Central memory CD4-positive, alpha-beta T cell (primary cell): ENCODE measurements at places on chromosomes 7 and 10.

DNA sequence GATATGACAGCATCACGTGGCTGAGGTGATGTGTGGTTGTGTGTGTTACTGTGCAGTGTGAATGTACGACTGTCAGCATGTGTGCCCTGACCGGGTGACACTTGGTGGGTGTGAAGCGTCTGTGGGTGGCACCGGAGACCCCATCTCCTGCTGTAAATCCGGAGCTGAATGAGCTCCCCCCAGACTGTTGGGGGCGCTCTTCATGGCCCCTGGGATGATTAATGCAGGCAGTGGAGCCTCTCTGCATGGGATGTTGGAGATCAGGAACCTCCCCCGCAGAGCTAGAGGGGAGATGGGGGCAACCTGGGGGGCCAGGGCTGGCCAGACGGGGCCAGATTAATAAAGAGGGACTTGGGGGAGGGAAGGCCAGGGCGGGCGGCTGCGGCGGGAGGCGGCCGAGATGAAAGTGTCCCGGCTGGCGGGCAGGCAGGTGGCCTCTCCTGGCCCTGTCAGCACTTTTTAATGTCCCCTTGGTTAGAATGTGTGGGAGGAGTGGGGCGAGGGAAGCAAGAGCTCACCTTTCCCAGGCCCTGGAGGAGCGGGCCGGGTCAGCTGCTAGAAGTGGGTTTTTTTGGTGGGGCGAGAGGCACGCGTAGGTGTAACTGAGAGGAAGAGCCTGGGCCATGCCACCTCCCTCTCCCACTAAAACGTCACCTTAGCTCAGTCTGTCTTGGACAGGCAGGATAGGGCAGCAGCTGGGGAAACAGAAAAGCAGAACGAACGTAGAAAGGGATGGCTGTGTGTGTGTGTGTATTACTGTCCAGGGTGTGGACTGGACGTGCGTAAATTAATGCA, 34.1 kb downstream of the HIF1AN start:
- DNase-seq: no peak

- DNase-seq: no peak
Measured at GRCh38 chr10:76124280-76124679, 692.9 kb downstream of the LRMDA start.

DNA sequence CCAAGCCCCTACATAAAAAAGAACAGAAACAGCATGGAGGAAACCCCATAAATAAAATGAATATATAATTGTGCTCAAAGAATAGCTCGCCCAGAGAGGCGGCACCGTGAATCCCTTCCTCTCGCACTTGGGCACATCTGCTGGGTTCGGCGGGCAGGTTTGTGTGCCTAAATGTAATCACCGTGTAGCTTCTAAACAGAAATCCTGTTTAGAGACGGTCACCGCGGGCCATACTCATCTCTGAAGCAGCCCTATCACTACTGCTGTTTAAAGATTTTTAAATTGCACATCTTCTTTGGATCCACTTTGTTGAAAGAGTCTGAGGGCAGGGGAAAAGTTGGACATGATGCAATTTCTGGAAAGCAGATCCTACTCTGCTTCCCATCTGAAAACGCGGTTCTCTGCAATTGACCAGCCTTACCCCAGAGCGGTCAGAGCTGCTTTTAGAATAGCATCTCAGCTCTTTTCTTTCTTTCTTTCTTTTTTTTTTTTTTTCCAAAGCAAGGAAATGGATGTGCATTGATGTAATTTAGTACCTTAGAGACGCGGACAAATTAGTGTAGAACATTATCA, 6.4 kb downstream of the DRGX start:
- no peak for DNase-seq

DNA sequence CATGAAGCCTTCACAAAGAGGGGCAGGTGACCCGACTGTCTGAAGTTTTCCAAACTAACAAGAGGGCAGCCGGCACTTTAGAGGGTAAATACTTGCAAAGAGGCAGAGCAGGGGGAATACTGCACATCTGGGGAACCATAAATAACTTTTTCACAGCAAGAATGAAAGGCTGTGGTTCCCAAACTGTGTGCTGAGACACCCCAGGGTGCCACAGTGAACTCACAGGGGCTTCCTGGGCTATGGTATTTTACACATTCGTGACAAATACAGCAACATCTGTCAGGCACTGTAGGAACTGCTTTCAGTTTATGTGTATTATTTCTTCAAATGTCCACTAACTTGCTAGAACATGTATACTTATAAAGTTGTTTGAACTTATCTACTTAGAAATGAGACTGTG, 67.2 kb downstream of the TBXAS1 start:
- no peak for DNase-seq

DNA sequence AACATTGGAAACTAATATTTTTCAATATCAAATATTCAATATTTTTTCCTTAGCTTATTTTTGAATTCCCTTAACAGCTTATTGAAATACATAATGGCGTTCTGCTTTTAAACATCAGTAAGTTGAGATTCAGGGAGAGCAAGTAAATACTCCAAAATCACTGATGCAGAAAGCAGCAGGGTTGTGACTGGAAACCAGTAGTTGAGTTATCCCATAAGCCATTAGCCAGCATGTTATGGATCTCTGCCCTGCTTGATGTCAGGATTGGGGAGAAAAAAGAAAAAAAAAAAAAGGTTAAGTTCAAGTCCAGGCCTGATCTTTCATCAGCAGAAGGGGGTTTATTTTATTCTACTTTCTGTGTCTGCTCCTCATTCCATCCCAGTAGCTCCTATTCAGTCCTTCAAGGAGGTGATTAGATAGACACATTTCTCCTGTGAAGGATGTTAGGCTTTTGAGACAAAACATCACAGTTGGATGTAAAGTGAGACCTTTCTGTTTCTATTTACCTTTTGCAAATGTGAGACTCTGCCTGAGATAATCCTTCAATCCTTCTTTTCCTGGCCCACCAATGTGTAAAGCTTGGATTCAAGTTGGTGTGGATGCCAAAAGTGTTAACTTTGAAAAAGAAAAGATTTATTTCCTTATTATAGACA, 110.9 kb upstream of the HDAC9 start:
- DNase-seq: no peak
